ENCODE measurements at places on chromosomes 3 and 15.

- DNase-seq = no peak
These were observed 78.7 kb downstream of the MITF start for GRCh38 chr3:69817988-69818387.

- DNase-seq = no peak
These were observed 62.9 kb downstream of the SERPINI1 start for GRCh38 chr3:167798443-167798842.

DNA sequence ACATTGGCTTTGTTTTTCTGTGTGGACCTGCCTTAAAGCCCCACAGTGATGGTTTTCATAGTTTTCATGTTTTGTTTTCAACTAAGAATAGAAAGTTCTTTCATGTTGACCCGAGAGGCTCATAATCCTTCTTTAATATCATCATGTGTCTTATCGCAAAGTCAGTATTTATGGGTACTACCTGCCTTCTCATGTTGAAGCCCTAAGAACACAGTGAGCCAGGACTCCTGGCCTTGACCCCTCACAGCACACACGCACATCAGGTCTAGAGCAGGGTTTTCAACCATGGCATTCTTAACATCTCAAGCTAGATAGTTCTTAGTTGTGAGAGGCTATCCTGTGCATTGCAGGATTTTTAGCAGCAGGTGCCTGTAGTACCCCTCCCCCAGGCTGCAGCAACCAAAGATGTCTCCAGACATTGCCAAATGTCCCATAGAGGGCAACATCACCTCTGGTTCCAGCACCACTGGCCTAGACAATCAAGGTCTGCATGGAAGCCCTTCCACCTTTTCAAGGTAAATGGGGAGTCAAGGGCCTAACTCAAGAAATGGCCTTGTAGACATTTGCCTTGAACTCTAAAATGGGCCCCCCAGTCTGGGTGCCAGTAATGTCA lies 118.3 kb downstream of the MTHFS start:
- DNase-seq = no peak

- no peak for DNase-seq
These were observed 550 bp downstream of the CCDC9B start for GRCh38 chr15:40340038-40340739.

GRCh38 chr3:37920156-37920699 lies 58.5 kb downstream of the CTDSPL start:
- no peak for DNase-seq

GRCh38 chr3:112786881-112787579 lies 59.6 kb downstream of the CD200R1L start:
- no peak for DNase-seq

GRCh38 chr3:42608581-42608980 lies 8.1 kb downstream of the NKTR start:
- no peak for DNase-seq

GRCh38 chr3:28008235-28008634 lies 233.2 kb upstream of the CMC1 start:
- DNase-seq = no peak

- no peak for DNase-seq
These were observed 374.6 kb upstream of the CFAP20DC start for GRCh38 chr3:59424268-59425010.

DNA sequence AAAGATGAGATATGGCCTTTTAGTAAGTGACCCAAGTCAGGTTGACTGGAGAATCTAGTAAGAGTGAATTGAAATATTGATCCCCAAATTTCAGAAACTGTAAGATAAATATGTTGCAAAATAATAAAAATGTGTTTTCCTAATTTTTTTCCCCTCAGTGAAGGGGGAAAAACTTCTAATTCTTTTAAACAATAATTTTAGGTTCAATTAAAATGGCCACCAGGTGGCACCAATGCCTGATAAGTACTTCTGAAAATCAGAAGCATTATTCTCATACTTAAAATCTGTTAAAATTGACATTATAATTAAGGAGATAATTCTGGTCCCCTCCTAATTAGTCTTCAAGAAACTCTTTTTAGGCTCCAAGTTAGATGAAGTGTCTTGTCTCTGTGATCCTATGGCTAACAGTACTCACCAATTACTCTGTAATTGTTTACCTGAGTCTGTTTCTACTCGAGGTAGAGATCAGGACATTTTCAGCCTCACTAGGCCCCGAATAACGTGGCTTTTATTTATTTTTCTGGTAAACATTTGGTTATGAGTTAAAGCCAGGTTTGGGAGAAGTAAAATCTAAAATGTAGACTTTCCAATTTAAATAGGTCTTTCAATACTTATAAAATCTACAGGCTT lies 52.6 kb downstream of the NMD3 start:
- no peak for DNase-seq

DNA sequence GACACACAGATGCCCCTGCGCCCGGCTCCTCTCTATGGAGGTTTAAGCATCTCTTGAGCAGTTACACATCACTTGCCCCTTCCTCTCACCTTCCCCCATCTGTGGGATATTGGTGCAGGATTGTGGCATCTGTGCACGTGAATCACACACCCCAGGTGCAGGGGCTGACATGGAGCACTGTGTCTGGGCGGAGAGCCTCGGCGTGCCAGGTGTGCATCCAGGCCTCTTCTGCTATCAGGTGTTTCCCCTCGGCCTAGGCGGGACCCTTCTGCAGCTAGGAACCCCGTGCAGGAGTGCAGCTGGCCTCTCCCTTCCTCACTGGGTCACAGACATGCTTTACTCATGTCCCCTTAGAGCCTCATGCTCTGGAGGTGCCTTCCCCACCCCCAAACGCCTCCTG lies 33.4 kb upstream of the MUC13 start:
- no peak for DNase-seq

- DNase-seq = no peak
These were observed 226.6 kb upstream of the IL12A start for GRCh38 chr3:159761848-159762635.
